ENCODE measurements at places on chromosomes 12 and 14.
A peak's percentile ranks its signal among the peaks of the same experiment; 100 is the strongest.

DNA sequence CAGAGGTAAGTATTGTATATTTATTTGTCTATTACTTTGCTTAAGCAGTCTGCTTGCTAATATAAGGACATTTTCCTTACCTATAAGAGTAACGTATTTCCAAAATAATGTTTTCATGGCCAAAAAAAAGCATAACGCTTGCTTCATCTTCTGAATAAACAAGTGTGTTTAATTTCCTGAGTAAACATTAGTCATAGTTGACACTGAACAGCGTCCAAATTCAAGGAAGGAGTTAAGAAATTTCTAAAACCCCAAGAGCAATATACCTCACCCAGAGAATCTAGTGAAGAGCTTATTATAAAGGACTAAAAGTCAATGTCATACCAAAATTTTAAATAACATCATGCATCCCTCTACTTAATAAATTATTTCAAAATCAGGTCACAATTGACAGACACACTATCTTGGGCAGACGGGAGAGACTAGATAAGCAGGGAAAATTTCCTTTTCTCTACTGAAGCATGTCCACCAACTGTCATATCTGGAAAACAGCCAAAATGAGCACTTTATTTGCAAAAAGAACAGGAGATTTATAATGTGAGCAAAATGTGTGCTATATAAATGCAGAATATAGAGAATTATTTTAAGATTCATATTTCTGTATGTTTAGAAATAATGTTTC is 25.1 kb downstream of the ANKS1B start:
- DNase-seq: no peak

- peak; percentile 68 for DNase-seq
Measured at GRCh38 chr12:64665514-64665913, 55.2 kb downstream of the RASSF3 start.

- no peak for DNase-seq
Measured at GRCh38 chr12:104656921-104657320, 200.2 kb downstream of the CHST11 start.

- no peak for DNase-seq
Measured at GRCh38 chr12:3161861-3162260, 84.7 kb downstream of the TSPAN9 start.

DNA sequence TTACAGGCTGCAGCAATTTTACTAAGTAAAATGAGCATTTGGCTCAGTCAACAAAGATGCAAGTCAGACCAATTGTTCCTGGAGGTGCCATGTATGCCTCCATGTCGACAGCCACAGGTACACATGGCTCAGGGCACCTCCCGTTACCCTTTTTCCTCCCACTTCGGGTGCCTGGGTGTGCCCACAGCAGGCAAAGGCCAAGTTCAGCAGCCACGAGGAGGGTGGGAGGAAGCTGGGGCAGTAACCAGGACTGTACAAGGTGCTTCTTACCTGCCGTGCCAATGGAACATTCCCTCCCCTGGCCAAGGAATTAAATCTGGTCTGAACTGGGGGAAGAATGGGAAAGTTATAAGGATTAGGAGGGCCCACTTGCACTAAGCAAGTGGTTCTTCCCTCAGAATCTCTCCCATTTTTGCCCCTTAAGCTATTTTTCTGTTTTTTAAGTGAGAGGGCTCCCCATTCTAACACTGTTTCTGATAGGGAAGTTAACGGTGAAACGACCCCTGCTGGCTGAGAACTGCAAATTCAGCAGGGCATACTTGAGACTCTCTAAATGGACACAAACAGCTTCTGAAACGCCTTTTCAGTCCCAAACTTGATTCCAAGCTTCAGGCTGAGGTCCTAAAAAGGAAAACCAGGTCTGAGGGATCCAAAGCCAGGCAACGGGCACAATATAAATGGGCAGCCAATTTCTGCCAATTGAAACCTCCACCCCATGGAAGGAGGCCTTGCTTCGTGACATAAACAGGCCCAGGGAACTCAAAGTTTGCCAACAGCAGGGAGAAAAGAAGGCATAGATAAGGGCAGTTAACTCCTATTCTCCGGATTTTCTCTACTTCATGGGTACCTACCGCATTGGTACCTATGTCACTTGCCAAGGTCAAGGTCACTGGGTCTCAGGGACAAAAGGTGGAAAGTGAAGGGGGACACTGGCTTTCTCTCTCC is 24.8 kb downstream of the CLECL1 start:
- peak; percentile 55 for DNase-seq

DNA sequence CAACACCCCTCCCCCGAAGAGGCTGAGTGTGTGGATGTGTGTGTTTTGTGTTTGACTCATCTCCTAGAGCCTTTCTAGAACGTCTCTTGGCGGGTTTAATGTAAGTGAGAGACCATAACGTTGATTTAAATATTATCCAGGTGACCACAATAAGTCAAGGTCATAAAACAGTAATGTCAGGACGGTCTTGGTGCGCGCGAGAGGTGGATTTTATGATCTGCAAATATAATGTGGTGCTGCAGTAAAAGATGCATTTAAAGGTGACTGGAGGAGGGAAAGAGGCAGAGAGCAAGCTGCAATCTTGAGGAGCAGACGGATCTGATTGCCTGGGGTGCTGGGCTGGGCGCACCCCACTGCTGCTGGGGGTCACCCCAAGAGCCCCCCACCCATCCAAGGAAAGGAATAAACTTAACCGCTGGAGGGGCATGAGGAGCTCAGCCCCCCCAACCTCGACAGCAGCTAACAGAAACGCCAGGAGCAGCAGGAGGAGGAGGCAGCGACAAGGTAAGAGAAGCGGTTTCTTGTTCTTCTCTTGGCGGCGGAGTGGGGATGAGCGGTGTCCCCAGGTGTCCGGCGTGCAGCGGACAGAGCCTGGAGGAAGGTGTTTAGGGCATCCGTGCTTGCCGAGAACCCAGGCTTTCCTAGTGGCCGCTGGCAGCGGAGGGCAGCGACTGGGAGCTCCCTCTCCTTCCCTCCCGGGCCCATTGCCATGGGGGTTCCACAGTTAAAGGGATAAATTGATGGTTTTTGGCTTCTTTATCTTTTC is 5.5 kb downstream of the HOXC10 start:
- DNase-seq: no peak

GRCh38 chr12:87756111-87756510 is 273.1 kb downstream of the C12orf50 start:
- no peak for DNase-seq

DNA sequence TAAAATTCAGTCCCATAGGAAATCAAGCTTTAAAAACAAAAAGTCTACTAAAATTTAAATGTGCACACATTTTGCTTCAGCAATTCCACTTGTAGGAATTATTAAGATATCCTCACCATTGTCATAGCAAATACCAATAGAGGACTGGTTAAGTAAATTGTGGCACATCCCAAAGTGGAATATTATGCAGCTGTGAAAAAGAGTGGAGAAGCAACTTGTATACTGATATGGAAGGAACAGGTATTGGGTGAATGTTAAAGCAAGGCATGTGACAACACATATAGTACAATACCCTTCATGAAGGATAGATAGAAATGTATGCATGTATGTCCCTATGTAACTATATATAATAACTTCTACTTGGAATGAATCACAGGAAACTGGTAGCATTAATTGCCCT is 11.9 kb downstream of the KRT8 start:
- no peak for DNase-seq

GRCh38 chr12:69355363-69356028 is 4.0 kb upstream of the YEATS4 start:
- DNase-seq: no peak

Measured in GM12864 (cell line).